ENCODE measurements at places on chromosomes 6 and 20.
A peak's percentile ranks its signal among the peaks of the same experiment; 100 is the strongest.

- no peak for DNase-seq
These were observed 82.4 kb downstream of the CDH26 start for GRCh38 chr20:60040471-60041162.

DNA sequence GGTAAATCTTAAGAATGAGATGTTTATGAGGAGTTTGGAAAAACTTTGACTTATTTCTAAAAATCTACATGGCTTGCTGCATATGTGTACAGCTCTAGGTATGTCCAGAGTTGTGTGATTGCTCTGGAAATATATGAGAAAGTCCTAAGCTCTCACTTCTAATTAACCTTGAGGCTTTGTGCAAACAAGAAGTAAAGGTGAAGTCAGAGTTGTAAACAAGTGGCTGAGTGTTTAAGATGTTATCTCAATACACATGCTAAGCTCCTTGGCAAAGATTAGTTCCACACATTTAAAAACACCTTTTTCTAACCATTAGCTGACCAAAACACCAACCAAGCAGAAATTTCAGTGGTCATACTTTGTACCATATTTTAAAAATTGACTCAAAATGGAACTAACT is 684.2 kb downstream of the HTR1B start:
- no peak for DNase-seq

- DNase-seq = peak; percentile 29
These were observed 320 bp downstream of the GSTA4 start for GRCh38 chr6:52994839-52995088.

- DNase-seq = no peak
These were observed 6.1 kb downstream of the SMIM28 start for GRCh38 chr6:138383776-138384175.

GRCh38 chr6:50990750-50991446 is 172.2 kb downstream of the TFAP2B start:
- no peak for DNase-seq

- no peak for DNase-seq
These were observed 46.5 kb upstream of the SNAP25 start for GRCh38 chr20:10171864-10172751.

GRCh38 chr20:45629496-45630100 is at the start of gene WFDC10A:
Gene WFDC10A (plus strand): TSS chr20:45629739. CDS start chr20:45629814, 75 bp downstream.
- DNase-seq = no peak

DNA sequence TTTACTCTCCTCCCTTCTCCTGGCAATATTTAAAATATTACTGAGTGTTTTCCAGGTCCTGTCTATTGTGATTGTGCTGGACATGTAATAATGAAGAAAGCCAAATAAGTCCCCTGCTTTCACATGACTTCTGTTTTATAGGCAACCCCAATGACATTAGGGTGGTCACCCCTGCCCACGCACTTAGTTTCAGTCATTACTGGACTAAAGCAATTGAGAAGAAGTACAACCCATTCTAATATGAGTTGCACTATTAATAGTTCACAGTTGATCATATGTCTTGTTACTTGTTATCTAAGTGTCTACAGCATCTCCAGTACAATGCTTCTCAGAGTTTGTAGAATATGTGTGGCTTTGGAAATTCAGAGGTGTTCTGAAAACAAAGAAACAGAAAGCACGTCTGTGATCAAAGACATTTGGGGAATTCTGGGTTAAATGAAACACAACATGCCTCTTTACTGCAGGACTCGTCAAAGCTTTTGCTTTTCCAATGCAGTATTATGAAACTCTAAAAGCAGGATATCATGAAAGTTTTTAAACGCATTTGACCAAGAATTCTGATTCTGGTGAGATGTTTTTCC is 789.5 kb downstream of the DHX35 start:
- DNase-seq = no peak

DNA sequence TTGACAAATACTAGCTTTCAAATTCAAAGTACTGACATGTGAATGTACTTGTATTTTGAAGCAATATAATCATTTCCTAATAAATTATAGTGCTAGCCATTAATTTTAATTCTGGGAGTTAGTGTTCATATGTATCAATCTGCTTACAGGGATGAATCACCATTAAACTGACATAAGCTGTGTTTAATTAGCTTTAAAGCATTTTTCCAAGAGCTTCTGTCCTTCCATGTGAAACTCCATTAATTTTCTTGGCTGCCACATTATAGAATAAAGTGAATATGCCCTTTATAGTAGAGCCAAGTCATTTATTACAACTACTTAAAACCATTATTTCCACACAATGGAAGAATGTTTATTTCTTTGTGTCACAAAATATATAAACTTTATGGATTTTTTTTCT is 150.8 kb downstream of the COL21A1 start:
- no peak for DNase-seq

GRCh38 chr6:43887340-43887858 is 117.4 kb downstream of the VEGFA start:
- no peak for DNase-seq

GRCh38 chr20:40958598-40958997 is 70.0 kb upstream of the TOP1 start:
- no peak for DNase-seq

DNA sequence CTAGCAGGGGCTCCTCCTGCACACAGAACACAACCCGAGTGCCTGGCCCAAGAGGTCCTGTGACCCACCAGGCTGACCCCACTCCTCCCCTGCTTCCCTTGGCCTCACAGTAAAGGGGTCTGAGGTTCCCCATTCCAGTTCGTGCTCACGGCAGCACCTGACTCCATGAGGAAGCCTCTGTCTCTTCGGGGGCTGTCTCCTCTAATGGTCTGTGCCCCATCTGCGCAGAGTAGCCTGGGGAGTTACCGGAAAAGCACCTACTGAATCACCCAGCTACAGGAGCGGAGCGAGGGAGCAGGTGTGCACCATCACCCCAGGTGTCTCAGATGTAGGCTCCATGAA is 93.2 kb downstream of the ASXL1 start:
- no peak for DNase-seq

DNA sequence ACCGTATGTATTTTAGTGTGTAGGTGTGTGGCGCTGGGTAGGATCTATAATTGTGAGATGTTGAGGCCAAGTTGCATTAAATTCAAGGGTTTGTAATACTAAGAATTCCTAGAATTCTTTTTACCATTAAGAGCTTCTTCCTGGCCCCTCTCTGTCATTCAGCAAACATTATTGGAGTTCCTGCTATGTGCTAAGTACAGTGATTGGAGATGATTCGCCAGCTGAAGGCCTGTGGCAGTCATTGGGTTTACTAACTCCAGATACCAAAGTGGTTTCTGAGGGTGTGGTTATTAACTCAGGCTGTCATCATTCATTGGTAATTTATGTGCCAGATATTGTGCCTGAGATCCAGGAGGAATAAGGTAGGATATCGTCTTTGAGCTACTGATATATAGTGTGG is 167.1 kb downstream of the LAMA2 start:
- no peak for DNase-seq

DNA sequence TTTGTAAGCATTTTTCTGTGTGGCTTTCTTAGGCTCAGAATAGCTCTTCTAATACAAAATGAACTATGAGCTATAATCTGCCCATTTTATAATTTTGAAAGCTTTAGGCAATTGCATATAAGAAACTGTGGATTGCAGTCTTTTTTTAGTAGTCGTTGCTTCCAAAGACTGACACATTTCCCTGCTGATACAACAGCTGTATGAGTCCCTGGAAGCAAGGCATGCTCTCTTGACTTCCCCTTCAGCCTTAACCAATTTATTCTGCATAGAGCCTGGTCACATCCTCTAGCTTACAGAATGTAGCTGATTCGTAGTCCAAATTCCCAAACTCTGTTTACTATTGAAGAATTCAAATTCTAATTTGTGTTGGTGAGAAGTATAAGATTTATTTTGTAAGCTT is 155.3 kb upstream of the EYA4 start:
- DNase-seq = no peak

GRCh38 chr6:75143191-75143590 is 62.7 kb downstream of the COL12A1 start:
- no peak for DNase-seq
